ENCODE measurements at places on chromosomes 16 and 17.

DNA sequence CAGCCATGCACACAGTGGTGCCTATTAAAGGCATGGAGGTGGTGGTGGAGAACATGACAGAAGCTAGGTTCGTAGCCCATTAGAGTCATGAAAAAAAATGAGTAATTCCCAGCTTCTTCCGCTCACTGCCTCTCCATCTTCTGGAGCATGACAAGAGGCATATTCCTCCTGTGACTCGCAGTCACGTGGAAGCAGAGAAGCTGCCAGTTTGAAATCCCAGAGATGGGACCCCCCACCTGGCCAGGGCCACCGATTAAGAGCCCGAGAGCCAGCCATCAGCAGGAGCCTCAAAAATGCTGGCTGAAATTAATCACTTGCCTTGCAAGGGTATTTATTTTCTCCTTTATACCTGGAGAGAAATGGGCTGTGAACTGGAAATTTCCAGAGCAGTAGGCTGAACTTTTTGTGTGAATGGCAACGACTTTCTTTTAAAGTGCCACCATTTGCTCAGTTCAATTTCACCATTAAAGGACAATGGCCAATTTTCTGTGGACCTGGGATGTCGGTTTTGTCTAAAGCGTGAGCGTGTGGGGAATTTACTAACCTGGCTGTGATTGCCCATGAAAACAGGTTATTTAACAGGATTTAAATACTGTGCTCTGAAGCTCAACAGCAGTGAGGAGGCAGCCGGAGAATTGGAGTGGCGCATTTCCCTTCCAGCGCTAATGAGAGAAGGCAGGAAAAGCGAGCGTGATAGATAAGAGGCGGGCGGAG is 189.7 kb upstream of the SDK2 start:
- no peak for DNase-seq

GRCh38 chr16:23359092-23359760 is 57.1 kb downstream of the SCNN1B start:
- no peak for DNase-seq

DNA sequence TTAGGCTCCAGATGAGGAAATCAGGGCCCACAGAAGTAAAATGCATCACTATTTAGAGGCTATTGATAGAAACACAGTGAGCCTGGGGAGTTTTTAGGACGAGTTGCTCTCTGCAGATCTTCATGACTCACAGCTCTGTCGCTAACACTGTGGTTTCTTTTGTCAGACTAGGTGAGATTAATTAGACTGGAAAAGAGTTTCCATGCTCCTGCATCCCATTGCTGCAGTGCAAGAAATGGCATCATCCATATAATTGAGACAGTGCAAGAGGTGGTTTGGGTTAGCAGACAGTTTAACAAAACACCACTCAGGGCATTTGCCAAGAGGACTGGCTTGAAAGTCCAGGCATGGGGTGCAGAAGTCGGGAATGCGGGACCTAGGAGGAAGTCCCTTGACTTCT is 198.8 kb upstream of the CACNG5 start:
- no peak for DNase-seq

GRCh38 chr17:79702034-79702433 is 28.7 kb upstream of the ENPP7 start:
- DNase-seq = no peak

DNA sequence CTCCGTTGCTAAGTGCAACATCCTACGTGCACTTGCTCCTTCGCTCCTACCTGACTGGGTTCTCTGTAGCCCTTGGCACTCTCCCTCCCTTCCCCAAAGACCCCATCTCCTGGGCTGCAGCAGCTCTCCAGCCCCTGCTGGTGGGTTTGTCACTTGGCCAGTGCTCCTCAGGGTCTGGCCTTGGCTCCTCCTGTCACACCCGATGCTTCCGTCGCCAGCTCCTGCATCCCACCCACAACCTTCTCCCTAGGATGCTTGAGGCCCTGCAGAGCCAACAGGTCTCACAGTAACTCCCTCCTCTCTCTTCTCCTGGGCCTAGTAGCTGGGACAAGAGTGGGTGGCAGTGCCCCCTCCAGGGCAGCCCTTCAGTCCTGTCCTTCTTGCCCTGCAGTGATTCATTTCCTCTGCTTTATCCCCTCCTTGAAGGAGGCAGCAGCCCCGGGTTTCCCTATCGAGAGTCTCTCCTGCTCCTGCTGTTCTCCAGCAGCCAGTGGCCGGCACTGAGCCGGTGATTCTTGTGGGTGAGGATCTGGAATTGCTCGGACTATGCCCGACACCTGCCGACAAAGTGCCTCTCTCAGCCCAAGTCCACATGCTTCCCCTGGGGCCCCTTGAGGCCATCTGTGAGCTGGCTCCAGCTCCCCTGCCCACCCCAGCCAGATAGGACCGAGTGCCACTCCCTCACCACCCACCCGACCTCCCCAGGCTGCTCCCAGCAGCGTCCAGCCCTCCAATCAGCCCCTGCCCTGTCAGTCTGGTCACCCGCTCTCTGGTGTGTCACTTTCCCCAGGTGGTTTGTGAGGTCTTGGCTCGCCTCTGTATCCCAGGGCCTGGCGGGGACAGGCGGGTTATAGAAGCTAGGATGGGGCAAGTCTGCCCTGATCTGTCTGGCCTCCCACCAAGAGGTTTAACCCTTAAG is 3.8 kb downstream of the LITAFD start:
- no peak for DNase-seq

DNA sequence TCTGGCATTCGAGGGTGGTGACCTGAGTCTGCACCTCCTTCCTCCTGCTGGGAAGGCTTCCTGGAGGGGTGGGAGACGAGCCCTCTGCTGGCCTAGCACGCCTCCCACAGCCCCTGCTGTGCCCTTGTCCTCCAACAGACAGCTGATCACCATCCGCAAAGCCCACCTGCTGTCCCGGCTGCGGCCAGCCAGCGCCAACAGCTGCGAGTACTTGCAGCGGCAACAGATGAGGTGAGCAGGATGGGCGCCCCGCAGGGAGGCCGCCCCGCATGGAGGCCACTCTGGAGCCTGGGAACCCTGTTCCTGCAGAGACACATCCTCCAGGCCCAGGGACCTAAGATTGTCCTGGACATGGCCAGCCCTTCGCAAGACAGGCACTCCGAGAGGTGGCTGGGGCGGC is 21.6 kb downstream of the UBALD1 start:
- no peak for DNase-seq

DNA sequence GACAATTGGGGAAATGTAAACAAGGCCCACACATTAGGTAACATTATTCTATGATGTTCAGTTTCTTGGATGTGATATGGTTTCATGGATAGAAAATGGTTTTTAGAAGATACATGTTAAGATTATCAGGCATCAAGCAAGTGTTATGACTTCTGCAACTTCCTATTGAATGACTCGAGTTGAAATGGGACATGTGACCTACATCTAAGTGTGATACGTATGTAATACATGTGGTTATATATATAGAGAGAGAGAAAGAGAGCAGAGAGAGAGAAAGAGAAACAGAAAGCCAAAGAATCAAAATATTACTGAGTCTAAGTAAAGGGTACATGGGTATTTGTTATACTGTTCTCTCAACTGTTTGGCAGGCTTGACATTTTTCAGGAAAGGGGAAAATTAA is 1.7 kb downstream of the TMEM170A start:
- no peak for DNase-seq

DNA sequence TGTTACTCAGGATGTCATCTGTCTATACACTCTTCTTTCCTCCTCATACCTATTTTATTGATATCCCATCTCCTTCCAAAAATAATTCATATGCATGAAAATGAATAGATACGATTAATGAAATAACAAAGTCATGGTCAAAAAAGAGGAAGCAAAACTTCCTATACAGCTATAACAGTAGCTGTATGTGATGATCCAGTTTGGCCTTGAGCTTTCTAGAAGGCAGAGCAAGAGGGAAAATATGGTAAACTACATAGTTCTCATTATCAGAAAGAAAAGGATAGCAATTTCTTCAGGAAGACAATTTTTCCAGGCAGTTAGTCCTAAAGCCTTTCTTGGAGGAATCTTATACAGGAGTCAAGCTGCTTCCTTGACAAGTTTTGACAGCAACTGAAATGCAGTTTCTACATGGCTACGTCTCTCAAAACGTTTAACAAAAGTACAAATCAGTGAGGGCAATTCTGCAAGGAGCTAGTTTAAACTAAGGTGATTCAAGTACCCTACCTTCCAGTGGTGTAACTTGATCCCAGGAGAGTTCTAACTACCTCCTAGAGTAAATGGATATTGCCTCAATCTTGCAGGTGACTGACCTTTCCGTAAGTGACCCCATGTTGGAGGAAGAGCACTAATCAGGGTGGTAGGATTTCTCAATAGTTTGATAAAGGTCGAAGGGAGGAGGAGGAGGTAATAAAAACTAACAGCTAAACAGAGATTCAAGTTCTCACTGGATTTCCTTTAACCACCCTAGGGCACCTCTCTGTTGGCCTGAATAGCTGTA is 1.0 kb downstream of the SPAG5 start:
- DNase-seq = no peak

- no peak for DNase-seq
These were observed 58.3 kb downstream of the B9D1 start for GRCh38 chr17:19304209-19304608.

- no peak for DNase-seq
These were observed 708 bp upstream of the CPPED1 start for GRCh38 chr16:12804395-12804794.

DNA sequence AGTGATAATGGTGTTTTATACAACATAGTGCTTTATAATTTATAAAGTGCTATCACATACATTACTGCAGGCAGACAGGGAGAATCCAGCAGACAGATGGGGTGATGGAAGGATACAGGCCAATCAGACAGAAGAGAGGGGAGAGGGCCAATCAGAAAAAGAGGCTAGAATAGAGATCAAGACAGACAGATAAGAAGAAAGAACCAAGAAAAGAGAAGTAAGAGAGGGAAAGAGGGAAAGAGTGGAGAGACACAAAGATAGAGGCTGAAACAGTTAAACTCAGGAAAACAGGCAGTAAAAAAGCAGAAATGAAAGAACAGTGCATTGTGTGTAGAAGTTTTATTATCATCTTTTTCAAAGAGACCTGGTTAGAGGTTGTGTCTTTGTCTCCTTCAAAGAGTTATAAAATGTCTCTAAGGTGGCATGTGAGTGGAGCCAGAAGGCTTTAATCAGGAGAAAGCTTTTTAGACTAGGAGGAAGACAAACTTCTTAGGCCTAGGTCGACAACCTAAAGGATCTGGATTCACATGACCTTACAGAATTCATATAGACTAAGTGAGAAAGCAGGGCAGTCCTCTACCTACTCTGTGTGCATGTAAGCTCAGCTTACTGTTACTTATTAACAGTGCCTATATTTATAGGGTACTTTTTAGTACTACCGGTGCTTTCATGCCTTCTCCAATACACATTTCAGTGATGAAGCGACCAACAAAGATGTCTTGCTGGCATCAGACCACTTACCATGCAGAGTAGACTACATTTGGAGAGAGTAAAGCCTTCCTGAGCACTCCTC is 8.3 kb upstream of the CHD3 start:
- DNase-seq = no peak

DNA sequence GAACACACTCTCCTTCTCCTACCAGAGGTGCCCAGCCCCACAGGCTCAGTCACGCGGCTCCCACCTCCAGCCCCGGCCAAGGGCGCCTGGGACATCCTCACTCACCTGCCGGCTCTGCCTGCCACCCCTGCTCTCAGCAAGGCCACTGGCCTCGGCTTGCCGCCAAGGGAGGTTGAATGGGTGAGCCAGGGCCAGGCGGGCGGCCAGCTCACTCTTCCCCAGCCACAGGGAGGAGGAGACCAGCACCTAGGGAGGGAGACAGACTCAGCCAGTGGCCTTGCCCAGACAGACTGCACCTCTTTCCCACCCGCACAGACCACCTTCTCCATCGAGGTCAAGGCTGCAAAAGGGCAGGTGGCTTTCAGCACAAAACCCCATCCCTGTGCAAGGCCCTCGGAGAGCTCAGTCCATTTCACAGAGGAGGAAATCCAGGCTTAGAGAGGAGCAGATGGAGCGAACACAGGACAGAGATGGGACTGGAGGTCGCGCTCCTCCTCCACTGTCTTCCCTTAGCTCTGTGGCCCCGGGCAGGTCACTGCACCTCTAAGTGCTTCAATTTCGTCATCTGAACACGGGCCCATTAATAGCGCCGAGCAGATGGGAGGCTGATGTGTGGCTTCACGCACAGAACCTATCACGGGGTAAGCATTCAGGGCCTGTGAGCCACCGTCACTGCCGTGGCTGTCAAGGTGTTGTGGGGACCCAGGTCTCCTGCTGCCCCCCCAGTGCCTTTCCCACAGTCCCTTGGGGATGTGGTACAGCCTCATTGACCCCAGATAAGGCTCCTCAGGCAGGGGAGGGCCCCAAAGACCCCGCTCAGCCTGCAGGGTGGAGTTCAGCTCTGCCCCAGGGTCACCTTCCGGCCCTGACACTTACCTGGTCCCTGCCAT is 56.1 kb downstream of the RMI2 start:
- DNase-seq = no peak

- DNase-seq = no peak
These were observed 251.1 kb downstream of the SEC14L1 start for GRCh38 chr17:77391668-77392375.

- DNase-seq = peak; percentile 36
These were observed 506 bp downstream of the CAMKK1 start for GRCh38 chr17:3892095-3892998.

DNA sequence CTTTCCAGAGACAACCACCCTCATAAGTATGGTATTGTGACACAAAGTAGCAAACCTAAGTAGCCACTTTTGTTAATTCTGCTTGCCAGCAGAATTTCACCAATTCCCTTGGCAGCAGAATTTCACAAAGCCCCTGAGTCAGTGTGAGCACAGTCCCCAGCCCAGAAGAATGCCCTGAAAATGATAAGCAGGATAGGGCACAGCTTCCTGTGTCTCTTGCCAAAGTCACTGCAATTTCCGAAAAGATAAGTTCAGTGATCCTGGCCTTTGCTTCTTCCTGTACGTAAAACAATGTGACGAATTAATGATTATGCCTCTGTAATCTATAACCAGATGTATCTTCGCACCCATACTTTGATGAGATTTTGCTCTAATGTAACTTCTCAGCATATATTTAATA is 16.0 kb upstream of the WIPF2 start:
- no peak for DNase-seq

GRCh38 chr16:75241955-75242354 is 9.5 kb downstream of the BCAR1 start:
- no peak for DNase-seq
